Nephron progenitor cell (in vitro differentiated cells): ENCODE measurements at places on chromosomes 2 and 18.

- DNase-seq: no peak
Observed at GRCh38 chr2:168181825-168182224, 65.6 kb downstream of the STK39 start.

DNA sequence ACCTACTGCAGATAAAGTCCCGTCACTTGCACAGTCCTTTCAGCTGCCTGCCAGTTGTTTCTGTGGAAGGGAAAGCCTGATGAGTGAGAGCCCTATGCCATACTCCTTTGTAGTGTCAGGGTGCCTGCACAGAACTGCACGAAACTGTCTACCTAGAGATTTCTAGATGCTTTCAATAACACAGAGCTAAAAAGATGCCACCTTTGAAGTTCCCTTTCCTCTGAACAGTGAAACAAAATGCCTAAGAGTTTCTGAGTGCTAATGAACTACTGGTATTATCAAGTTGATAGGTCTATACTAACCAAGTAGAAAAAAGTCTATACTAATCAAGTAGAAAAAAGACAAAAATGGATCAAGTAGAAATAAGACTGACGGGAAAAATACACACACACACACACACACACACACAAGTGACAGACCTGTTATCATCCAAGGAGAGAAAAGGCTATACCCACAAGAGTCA is 79.0 kb downstream of the TLK1 start:
- no peak for DNase-seq

DNA sequence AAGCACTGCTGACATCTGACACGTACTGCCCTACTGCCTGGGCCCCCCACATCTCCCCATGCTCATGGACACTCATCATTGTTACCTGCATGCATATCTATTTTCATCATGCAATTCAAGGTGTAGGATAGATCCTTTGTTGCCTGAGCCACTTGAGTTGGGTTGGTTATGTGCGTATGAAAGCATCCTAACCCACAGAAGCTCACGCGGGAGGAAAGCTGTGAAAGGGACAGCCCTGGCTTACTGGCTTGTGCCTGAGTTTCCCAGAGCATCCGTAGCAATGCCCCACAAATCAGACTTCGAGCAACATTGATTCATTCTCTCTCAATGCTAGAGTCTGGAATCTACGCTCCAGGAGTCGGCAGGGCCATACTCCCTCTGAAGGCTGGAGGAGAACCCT is 285.5 kb downstream of the PHLPP1 start:
- DNase-seq: no peak

DNA sequence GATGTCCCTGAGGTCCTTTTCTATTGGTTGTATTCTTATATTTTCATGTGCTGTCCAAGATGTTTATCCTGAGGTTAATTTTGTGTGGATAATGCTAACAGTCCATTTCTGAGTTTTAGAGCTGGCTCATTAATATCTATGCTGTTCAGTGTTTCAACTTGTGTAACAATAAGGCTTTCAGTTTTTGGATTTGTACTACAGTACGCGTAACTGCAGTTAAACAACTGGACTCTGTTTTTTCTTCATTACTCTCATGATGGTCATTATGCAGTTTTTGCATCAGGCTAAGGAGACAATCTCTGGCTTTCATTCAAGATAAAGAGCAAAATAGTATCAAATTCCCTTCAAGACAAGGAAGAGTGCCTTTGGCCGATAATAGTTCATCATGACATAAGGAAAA is 1364.8 kb downstream of the DPP10 start:
- no peak for DNase-seq

GRCh38 chr2:237895544-237896506 is 36.4 kb downstream of the RAMP1 start:
- no peak for DNase-seq

- no peak for DNase-seq
Observed at GRCh38 chr2:101818531-101819451, 121.3 kb downstream of the MAP4K4 start.

GRCh38 chr2:20115374-20115773 is 63.9 kb upstream of the LAPTM4A start:
- DNase-seq: no peak

DNA sequence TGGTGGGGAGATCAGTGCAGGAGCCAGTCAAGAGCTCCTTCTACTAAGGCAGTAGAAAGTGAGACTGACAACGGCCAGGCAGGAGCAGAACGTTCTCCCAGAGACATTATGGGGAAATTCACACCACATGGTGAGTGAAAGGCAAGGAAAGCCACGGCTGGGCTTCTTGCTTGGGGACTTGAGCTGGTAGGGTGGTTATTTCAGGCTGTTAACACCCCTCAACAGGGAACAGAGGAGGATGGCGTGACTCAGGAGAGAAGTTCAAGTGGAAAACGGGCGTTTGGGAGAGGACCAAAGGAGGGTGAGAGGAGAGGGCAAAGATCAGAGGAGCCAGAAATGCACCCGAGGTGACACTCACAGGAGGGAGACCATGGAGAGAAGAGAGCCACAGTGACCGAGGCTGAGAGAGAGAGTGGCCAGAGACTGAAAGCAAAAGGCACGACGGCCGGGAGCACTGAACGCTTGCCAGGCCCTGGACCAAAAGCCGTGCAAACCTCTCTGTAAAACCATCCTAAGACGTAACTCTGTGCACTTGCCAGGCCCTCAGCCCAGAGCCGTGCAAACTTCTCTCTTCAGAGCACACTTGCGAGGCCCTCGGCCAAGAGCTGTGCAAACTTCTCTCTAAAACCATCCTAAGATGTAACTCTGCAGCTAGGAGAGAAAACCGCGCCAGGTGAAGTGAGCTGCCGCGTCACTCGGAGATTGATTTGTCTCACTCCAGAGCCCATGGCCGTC is 7.7 kb downstream of the TPO start:
- no peak for DNase-seq

- no peak for DNase-seq
Observed at GRCh38 chr2:179636100-179636980, 225.1 kb downstream of the ZNF385B start.

DNA sequence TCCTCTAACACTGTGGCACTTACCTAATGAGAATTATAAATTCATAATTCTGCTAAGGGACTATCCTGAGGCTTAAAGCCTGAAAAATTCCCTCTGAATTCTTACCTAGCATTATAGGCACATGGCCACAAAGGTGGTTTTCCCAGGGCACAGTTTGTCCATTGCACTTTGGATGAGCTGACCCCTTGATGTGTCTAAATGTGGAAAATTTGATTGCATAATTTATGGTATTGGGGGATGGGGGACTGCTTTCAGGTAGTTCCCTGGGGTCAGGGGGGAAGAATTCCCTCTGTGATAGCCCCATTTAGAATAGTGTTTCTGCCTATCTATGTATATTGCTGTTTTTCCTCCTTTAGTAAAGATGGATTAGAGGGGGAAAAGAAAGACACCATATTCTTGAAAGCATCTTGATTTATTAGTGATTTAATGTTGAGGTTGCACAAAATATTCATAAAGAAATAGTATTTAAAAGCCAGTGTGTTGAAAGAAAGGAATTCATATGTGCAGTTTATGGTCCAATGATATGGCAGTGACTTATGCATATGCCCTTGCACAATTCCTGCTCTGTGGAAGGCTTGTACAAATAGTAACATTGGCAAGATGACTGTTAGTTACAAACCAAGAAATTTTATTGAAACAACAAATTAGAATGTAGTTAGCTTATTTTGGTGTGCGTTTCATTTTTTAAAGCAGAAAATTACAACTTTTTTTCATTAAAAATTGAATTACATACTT is 8.7 kb upstream of the HTR2B start:
- no peak for DNase-seq

DNA sequence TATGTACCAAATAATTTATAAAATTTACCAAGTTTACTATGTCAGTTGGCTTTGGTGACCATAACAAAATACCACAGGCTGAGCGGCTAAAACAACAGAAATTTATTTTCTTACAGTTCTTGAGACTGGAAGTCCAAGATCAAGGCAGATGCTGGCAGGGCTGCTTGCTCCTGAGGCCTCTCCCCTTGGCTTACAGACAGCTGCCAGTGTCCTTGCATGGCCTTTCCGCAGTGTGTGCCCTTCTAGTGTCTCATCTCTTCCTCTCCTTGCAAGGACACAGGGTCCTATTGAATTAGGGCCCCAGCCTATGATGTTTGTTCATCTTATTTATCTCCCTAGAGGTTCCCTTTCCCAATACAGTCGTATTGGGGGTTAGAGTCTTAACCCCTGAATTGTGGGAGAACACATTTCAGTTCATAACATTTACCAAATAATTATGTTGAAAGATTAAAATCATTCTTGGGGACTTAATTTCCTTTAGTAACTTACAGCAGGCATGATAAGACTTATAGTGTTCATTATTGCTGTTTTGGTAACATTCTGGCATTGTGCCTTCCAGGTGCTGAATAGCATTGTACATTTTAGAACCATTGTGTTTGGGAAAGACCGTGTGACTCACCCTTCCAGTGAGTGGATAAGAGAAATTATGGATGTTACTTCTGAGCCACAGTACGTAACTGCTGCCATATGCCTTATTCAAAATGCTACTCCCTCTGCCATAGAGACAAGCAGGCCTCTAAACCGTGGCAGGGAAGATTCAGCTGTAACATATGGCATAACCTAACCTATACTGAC is 317.5 kb downstream of the TMX3 start:
- no peak for DNase-seq

- no peak for DNase-seq
Observed at GRCh38 chr2:216424274-216424673, 12.0 kb downstream of the SMARCAL1 start.

DNA sequence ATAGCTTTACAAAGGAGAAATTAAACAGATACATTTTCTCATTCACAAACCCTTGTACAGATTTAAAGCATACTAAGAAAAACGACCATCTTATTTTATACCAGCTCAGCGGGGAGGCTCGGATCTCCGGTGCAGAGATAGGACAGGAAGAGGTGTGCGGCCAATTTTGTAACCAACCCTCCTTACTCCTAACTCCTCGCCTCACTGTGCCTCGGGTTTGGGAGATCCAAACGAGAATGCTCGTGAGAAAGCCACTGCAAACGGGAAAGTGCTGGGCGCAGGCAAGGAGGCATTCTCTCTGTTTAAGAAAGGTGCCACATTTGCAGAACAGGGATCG is 1.2 kb downstream of the KDSR start:
- peak; percentile 12 for DNase-seq

GRCh38 chr2:29920130-29920577 is 1.2 kb downstream of the ALK start:
- DNase-seq: peak; percentile 99

DNA sequence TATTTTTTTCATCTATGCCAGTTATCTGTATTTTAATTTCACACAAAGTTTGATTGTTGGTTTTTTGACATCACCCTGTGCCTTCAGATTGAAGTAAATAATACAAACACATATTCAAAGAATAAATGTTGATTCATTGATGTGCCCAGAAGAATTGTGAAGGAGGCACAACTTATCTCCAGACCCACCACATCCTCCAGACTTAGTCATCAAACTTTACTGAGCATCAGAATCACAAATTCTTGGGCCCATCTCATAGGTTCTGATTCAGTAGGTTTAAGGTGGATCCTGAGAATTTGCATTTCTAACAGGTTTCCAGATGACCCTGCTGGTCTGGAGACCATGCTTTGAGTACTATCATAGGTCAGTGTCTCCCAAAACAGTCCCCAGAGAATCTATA is 82.8 kb upstream of the PIK3C3 start:
- no peak for DNase-seq

- DNase-seq: no peak
Observed at GRCh38 chr2:11559786-11560155, 25.9 kb downstream of the GREB1 start.

DNA sequence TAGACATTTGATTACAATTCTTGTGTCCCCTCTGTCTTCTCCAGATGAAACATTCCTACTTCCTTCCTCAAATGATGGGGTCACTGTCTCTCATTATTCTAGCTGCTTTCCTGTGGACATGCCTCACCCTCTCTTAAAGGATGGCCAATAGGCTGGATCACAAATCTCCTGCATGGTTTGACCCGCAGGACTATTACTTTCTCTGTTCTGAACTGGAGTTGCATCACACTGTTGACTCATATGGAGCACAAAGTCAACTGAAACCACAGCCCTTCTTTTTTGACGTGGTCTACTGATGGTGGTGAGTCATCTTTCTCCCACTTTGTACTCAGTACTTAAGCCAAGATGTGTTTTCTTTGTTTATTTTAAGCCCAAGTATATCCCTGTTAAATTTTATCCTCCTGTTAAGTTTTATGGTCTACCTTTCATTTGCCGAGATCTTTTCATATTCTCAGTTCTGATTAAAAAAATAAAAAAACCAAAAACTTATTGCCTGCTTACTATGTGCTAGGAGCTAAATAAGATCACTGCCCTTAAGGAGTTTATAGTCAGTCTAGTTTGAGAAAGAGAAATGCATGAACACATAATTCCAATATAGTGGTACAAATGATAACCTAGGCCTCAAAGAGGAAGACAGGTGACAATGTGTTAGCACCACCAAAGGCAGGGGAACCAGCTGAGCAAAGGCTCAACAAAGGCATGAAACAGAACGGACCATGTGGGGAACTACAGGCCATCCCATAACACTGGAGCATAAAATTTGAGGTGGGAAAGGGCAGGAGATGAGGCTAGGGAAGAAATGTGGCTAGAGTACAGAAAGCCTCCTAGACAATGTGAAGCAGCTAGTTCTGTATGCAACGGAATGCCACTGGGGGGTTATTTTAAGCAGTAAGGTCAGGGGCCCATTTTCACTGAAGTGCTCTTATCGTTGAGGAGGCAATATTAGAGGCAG is 67.6 kb upstream of the ZFP36L2 start:
- DNase-seq: no peak

DNA sequence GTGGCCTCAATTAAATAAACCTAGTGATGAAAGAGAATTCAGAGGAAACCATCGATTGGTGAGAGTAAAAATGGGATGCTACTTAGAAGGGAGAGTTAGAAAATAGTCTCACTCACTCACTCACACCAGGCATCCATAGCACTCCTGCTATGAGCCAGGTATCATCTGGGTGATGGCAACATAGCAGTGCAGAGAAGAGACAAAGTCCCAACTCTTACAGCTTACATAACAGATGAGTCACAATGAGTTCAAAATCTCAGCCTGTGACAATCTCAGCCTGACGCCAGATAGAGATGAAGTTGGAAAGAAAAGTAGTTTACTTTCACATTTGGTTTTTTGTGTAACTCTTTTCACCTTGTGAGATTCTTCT is 55.4 kb upstream of the THOC1 start:
- no peak for DNase-seq

DNA sequence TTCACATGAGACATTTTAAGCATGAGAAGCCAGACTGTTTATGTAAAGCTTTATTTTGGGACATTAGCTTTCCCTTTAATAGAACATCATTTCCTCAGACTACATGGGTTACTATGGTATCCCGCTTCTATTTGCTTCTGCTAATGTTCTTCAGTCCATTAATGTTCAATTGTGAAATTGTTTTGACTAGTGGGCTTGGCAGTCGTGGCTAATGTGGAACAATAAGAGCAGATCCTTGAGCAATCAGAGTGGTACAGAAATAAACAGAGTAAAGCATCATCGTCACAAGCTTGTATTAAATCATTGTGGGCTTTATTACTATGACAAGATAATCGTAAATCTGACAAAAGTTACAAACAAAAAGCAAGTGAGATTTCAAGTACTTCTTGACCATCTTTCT is 60.2 kb downstream of the PDE1A start:
- no peak for DNase-seq
